WTC11 (cell line): ENCODE measurements at places on chromosomes 16 and 17. TPM values are rescaled to one million over a fixed set of nuclear protein-coding genes. Genes with fewer than 3 reads are reported as not detected.
A peak's percentile ranks its signal among the peaks of the same experiment; 100 is the strongest.

ZG16 gene
- total RNA-seq = not detected in 3 replicates

GRCh38 chr16:57648581-57649442 is 19.3 kb upstream of the ADGRG3 start:
- peak; percentile 87 for DNase-seq

KCNJ18 gene
- not detected in 3 replicates for total RNA-seq

KRTAP9-4 gene
- not detected in 3 replicates for total RNA-seq

DNA sequence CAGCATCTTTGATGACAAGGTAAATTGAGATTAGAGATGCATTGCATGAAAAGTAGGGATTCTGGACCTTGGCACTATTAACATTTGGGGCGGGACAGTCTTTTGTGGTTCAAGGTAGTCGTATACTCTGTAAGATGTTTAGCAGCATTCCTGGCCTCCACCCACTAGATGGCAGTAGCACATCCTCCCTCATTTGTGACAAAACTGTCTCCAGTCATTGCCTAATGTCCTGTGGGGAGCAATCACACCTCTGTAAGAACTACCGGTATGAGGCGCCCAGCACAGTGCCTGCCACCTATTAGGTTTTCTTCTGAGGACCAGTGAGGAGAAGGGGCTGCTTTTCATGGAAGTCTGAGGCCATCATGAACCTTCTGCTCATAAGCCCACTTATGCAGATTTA is 180.8 kb downstream of the RBFOX1 start:
- DNase-seq = peak; percentile 31

DNA sequence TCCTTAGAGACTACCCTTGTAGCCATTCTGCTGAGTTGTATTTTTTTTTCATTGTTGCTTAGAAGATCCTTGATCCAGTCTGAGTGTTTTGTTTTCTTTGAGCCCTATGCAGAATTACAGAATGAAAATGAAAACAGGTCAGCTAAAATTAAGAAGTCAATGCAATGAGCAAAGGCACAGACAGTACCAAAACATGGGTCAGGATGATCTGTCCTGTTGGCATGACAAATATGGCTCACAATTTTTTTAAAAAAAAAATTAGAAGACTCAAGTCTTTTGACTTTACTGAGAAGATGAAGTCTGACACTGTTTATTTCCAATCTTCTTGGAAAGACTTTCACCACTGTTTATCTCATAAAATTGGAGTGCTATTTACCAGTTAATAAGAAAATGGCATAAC is 32.4 kb downstream of the KCNJ16 start:
- DNase-seq = no peak

- no peak for DNase-seq
Observed at GRCh38 chr17:50280068-50280467, 5.8 kb downstream of the TMEM92 start.

FBF1 gene
- total RNA-seq = 19.8 to 23.7 TPM (median 21.0 TPM) in 3 replicates

GRCh38 chr17:70096861-70097260 is 21.8 kb downstream of the KCNJ16 start:
- no peak for DNase-seq

DNA sequence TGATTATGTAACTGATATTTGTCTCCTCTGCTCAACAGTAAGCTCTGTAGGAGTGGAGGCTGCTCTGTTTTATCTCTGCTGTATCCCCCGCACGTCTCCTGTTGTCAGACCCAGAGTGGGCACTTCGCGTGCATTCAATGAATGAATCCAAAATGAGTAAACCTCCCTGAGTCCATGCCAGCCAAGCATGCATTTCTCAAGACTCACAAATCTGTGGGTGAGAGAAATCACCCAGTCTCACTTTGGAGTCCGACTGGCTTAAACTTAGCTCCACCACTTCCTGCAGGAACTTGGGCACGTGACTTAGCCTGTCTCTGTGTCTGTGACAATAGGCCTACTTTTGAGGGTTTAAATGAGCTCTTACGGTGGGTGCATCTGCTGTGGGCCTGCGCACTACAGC is 3.7 kb downstream of the PNPO start:
- no peak for DNase-seq

GRCh38 chr16:88982286-88983084 is 5.5 kb upstream of the CBFA2T3 start:
- DNase-seq = no peak

DNA sequence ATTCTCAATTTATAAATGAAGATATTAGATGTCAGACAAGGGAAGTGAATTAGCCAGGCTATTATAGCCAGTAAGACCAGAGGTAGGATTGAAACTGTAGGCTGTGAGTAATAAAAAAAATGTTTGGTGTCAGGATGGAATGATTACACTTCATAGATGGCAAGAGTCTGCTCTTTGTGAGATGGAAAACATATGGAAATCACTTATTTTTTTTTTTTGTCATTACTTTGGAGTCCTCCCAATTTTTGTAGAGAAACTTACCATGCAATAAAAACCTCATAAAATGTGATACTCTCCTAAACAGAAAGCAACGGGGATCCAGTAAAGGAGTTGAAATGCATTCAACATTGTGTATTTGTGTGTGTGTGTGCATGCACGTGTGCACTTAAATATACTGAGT is 532.7 kb upstream of the CDH8 start:
- no peak for DNase-seq

ATP2C2 gene
- 2.4 to 4.3 TPM (median 2.8 TPM) in 3 replicates for total RNA-seq

- no peak for DNase-seq
Observed at GRCh38 chr17:76547642-76548202, 7.9 kb downstream of the PRCD start.

CDK12 gene
- 58.4 to 61.6 TPM (median 59.5 TPM) in 3 replicates for total RNA-seq

MAPK8IP3 gene
- 59.7 to 72.3 TPM (median 63.2 TPM) in 3 replicates for total RNA-seq

NPB gene
- total RNA-seq = 1.9 to 2.1 TPM (median 1.9 TPM) in 3 replicates

CA7 gene
- 1.4 to 2.2 TPM (median 1.6 TPM) in 3 replicates for total RNA-seq

GRCh38 chr17:79401704-79402674 is 208.9 kb downstream of the RBFOX3 start:
- DNase-seq = no peak

- DNase-seq = no peak
Observed at GRCh38 chr17:7541074-7541621, 7.7 kb upstream of the TNFSF12 start.

- DNase-seq = no peak
Observed at GRCh38 chr17:74117087-74117698, 86.3 kb upstream of the RPL38 start.

DNA sequence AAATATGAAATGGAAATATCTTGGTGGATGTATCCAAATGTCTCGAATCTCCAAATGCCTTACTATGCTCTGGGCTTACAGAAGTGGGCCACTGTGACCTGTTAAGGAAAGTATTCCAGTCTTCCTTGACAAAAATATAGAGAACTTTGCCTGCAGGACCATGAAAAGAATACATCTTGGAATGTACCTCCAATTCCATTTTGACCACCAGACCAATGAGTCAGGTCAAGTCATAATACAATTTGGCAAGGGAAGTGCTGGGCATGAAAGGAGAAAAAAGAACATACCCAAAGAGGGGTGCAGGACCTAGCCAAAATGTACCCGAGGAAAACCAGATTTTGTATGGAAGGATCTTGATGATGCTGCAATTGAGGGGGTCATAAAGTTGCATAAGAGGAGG is 1153.7 kb upstream of the GOT2 start:
- DNase-seq = no peak

DNA sequence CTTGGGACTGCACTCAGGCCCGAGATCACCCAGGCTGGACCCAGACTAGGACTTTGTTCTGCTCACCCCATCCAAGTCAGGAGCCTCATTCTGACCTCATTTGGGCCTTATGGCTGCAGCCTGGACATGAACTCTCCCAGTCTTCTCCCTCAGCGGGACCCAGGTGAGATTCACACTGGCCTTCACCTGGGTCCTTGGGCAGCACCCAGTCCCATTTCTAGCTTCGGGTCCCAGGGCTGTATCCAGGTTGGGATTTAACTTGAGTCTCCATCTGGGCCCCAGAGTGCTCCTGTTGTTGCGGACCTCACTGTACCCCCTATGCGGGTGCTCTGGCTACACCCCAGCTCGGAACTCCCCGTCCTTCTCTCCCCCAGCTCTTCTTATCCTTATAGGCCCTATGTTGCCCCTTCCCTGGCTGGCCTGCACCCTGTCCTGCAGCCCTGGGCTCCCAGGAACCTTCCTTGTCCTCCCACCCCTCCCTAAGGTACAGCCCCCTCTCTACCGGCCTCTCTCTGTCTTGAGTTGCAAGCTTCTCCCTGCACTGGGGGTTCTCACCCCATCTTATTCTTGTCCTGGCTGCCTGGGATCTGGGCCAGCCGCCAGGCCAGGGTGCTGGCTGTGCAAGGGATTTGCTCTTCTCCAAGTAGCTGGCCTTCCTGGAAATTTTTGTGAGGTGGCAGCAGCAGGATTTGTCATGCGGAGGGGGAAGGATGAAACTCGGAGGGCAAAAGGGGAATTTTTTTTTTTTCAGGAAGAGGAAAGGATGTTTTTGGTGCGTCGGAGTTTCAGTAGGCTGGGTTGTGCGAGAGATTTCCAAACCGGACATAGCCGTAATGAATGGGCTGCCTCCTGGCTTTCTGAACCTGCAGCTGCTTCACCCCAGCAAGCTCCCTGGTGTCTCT is 904 bp downstream of the MAP2K3 start:
- DNase-seq = no peak

KRT24 gene
- total RNA-seq = not detected in 3 replicates

- no peak for DNase-seq
Observed at GRCh38 chr16:27406511-27407128, 4.6 kb downstream of the IL21R start.

SOX15 gene
- 15.2 to 19.9 TPM (median 17.5 TPM) in 3 replicates for total RNA-seq

GRCh38 chr17:45131616-45132319 is 547 bp downstream of the PLCD3 start:
- DNase-seq = peak; percentile 79

TPSG1 gene
- not detected in 3 replicates for total RNA-seq

- peak; percentile 59 for DNase-seq
Observed at GRCh38 chr17:40122136-40122998, 596 bp downstream of the MSL1 start.

GRCh38 chr17:63193827-63194226 is 227.8 kb downstream of the TANC2 start:
- DNase-seq = no peak

CCL16 gene
- total RNA-seq = not detected in 3 replicates

GRCh38 chr16:35214840-35215239 is 1755.4 kb downstream of the TP53TG3F start:
- no peak for DNase-seq

DNA sequence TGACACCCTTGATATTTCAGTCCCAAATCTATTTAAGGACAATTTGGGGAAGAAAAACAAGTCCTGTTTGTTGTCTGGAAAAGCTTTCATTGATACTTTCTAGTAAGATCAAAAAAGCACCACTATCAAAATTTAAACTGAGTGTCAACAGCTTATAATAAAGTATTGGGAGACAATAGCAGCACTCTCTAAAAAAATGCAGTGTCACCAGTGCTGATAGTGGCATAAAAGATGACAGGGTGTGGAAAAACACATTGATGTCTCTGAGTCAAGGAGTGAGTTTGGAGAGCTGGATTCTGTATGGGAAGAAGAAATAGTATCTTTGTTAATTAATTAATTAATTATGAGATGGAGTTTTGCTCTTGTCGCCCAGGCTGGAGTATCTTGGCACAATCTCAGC is 8.3 kb upstream of the TOM1L1 start:
- no peak for DNase-seq

DNA sequence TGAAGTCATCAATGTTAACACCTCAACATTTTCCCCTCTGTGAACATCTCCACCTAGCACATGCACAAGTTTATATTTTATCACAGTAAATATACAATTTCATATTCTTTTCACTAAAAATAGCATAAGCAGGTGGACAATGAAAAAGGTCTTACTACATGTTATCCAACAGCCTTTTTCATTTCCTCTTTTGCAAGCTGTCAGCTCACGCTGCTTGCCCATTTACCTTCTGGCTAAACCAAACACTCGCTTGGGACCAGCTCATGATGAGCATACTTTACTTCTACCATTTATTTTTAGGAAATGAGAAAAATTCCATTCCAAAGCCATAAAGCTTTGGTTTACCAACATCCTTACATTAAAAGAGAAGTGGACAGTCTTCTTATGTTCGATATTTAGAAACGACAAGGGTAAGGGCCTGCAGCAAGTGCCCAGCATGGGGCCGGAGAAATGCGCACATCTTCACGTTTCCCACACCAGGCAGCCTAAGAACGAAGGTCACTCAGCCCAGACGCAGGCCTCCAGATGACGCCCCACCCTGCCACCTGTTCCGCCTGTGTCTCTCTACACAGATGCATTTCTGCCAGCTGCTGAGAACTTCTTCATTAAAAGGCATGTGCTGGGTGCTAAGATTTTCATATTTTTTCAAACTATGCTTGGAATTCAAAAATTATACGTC is 13.9 kb downstream of the SNN start:
- no peak for DNase-seq

- peak; percentile 90 for DNase-seq
Observed at GRCh38 chr16:3009568-3010390, 2.9 kb upstream of the CLDN9 start.

DNA sequence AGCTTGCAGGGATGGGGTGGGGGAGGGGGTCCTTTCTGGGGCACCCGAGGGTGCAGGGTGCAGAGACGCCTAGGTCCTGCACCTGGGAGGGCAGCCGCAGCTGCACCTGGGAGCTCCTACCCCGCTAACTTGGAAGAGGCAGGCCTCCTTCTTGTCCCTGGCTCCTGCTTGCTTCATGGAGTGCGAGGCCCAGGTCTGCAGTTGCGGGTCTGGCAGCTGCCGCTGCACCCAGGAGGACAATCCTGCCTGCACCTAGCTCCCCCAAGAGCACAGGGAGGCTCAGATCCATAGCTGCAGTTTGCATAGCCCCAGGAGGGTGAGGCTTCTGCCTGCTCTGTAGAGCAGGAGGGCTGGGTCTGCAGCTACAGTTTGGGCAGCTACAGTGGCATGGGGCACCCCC is 26.6 kb downstream of the GNGT2 start:
- DNase-seq = no peak

AKTIP gene
- total RNA-seq = 19.9 TPM in 3 replicates
